Fibroblast of gingiva (primary cell): ENCODE measurements at places on chromosomes 11 and 22.

DNA sequence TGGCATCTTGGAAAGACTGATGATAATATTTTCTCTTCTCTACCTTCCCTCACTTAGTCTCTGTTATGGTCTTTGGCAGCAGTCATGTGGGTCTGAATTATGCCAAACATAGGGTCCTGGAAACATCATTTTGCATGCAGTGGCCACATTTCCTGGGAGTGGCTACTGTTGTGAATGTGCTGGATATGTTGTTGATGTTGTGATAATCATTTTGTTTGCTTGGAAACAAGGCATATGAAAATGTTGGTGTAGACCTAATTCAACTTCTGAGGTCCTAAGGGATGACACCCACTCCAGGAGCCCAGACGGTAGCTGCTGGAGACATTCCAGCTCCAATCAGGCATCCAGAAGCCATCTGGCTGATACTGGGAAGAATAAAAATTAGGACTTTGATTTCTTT lies 109.7 kb downstream of the DCDC1 start:
- no peak for DNase-seq

DNA sequence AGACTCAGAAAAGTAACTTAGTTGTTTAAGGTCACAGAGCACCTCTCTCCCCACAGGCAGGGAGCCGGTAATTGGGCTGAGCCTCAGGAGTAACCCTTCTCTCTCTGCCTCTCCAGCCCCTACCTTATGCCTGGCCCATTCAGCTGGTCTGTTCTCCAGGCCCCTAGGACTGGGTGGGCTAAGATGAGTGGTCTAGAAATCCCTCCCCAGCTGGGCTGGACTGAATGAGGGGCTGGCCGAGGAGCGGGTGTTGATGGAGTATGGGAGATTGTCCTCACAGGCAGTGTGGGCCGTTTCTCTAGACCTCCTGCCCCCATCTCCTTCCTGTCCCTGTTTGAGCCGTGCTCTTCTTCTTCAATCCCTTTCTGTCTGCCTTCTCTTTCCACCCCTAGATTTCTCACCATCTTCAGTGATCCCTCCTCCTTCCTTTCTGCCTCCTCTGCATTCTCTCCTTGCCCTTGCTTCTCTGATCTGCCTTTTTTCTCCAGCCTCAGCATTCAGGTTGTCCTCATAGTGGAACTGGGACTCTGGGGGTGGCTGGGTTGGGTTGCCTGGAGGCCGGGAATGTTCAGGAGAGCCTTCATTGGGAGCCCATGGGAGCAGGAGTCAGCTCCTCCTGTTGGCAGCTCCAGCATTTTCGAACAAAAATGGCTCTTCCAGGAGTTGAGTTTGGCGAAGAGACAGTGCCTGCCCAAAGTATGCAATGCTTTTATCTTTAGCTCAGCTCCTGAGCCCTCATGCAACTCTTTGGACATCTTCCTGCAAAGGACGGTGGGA lies 7.6 kb downstream of the ST3GAL4 start:
- DNase-seq, result no peak

DNA sequence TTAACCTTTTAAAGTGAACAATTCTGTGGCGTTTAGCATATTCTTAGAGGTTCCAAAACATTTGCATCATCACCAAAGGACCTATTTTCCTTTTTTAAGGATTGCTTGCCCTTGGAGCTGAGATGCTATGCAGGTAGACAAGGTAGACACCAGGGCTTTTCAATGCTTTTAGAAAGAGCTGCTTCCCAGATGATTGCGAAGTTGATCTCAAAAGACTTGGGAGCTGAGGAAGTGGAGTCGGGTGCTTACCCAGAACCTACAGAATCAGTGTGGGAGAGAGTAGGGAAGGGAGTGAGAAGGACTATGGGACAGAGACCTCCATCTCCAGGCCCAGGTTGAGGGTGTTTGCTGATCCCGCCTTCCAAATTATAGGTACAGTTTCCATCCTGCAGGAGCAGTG lies 11.1 kb upstream of the ALX4 start:
- DNase-seq, result no peak

GRCh38 chr22:48098243-48098920 lies 1335.9 kb downstream of the TBC1D22A start:
- no peak for DNase-seq

DNA sequence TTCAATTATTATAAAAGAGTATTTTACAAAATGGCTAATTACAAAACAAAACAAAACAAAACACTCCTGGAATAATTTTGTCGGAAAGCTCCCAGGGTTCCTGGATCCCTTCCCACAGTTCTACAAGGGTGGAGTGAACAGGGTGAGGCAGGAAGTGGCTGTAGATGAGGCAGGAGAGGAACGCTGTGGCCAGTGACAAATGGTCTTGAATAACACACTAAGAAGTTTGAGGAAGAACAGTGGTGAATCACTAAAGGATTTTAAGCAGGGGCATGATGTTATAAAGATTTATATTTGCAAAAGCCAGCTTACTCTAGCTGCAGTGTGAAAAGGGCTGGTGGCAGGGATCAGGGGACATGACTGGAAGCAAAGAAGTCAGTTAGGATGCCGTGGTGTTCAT lies 33.8 kb upstream of the APOA1 start:
- peak; percentile 56 for DNase-seq

- peak; percentile 44 for DNase-seq
Observed at GRCh38 chr11:20131788-20132666, 28.2 kb downstream of the DBX1 start.

- no peak for DNase-seq
Observed at GRCh38 chr22:40904101-40904500, 42.2 kb upstream of the DNAJB7 start.

DNA sequence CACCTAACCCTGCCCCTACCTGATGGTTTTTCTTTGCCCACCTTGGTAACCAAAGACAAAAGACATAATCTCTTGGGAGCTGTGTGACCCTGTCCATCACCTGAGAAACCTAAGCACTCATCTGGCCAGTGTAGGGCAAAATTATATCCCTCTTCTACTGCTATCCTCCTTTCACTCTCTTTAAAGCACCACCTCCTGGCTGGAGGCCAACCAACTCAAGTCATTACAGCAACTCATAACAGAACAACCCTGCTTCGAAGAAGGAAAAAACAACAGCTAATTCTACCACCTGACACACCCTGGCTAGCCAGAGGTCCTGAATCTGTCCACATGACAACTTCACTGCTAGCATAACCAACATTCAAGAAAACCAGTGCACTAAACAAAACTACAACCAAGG lies 45.5 kb downstream of the GAS2 start:
- DNase-seq, result no peak

DNA sequence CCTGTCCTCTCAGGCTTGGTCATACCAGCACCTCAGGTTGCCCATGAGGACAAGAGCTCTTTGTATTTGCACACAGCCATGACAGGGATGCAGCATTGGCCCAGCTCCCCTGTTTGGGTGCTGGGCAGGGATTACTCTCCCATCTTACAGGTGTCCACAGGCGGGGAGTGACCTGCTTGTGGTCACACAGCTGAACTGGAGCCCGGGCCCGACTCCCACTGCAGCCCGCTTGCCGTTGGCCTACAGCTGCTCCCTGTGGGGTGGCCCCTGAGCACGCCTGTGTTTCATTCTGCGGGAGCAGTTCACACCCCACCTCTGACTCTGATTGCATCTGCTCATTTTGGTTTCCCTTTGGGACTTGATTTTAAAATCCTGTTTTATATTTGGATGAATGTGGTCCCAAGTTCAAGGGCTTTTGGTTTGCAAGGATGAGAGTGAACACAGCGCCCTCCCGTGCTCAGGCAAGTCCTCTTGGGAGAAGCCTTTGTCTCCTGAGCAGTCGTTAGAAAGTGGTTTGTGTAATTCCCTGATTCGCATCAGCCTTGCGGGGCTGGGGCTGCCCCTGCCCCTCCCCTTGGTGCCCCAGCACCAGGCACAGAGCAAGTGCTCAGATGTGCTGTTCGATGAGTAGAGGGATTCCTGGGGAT lies 9.3 kb downstream of the PICK1 start:
- DNase-seq, result no peak

DNA sequence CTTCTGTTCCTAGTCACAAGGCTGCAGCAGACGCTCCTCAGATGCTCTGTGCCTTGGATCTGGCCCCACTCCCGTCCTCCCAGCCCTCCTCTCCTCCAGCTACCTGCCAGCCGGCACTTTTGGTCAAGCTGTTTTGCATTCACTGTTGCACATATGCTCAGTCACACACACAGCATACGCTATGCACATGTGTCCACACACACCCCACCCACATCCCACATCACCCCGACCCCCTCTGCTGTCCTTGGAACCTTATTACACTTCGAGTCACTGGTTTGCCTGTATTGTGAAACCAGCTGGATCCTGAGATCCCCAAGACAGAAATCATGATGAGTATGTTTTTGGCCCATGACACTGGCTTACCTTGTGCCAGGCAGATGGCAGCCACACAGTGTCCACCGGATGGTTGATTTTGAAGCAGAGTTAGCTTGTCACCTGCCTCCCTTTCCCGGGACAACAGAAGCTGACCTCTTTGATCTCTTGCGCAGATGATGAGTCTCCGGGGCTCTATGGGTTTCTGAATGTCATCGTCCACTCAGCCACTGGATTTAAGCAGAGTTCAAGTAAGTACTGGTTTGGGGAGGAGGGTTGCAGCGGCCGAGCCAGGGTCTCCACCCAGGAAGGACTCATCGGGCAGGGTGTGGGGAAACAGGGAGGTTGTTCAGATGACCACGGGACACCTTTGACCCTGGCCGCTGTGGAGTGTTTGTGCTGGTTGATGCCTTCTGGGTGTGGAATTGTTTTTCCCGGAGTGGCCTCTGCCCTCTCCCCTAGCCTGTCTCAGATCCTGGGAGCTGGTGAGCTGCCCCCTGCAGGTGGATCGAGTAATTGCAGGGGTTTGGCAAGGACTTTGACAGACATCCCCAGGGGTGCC lies 109.8 kb downstream of the BCR start:
- DNase-seq, result peak; percentile 64

GRCh38 chr22:48182031-48182430 lies 1419.6 kb downstream of the TBC1D22A start:
- no peak for DNase-seq

- DNase-seq, result peak; percentile 29
Observed at GRCh38 chr22:42353883-42354727, 78.1 kb downstream of the NFAM1 start.

DNA sequence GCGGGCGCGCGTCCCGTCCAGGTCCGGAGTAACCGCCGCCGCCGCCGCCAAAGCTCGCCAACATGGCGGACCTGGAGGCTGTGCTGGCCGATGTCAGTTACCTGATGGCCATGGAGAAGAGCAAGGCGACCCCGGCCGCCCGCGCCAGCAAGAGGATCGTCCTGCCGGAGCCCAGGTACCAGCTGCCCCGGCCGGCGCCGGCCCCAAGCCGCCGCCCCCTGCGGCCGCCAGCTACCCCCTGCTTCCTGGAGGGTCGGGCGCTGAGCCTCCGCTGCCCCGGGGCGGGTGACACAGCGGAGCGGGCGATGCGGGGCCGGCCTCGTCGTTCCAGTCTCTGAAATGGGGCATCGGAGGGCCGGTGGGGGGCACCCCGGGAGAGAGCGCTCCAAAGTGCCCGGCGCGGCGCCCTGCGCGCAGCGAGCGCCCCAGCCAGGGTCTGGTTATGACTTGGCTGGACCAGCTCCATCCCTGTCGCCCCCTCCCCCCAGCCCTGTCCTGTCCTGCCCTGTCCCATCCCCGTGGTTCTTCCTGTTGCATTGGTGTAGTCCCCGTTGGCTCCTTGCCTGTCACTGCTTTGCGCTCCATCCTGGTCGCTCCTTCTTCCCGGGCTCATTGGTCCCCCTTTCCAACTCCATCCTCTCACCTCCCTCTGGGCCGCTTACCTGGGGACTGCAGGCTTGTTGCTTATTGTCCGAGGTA lies 653 bp downstream of the GRK3 start:
- DNase-seq, result no peak

DNA sequence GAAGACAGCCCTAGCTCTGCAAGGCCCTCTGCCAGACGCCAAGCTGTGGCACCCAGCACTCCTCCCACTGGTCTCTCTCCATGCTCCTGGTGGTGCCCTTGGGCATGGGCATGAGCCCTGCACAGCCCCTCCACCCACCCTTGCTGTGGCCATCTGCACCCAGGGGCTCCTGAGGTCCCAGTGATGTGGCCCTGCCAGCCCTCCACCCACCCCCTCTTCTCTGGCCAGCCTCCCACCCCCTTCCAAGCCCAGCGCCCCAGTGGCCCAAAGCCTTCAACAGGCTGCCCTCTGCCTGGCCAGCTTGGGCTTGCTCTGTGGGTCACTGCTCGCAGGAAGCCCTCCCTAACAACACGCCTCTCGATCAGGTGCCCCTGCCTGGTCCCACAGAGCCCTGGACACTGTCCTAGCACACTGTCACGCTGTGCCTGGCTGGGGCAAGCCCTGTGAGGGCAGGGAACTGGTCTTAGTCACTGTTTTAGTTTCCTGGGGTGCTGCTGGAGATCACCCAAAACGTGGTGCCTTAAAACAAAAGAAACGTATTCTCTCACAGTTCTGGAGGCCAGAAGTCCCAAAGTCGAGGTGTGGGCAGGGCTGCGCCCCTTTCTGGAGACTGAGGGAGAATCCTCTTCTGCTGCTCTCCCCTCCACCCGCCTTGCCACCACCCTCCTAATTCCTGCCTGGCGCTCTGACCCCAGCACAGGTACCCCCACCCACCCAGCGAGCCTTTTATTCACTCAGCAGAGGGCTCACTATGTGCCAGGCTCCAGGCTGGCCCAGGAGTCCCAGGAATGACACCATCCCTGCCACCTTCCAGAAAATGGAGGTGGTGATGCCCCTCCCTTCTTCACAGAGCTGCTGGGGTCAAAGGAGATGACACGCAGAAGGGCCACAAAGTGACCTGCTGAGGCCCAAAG lies 14.7 kb downstream of the SULT4A1 start:
- no peak for DNase-seq

GRCh38 chr11:78845496-78845895 lies 270.8 kb upstream of the NARS2 start:
- no peak for DNase-seq

DNA sequence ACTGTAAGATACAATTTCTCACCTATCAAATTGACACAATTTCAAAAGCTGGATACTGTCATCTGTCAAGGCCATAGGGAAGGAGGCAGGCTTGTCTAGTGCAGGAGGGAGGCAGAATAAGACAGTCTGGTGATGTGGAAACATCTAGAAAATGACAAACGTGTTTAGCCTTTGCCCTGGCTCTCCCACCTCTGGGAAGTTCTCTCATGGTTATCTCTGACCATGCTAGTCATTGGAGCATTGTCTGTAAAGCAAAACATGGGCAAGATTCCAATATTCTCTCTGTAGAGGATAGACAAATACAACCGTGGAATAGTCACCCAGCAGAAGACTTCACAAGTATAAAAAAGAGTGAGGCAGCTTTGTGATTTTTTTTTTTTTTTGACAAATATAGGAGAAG lies 9.1 kb upstream of the SERHL2 start:
- DNase-seq, result no peak

GRCh38 chr22:45304971-45305370 lies 4.8 kb upstream of the FAM118A start:
- DNase-seq, result no peak

GRCh38 chr22:23088199-23088604 lies 17.9 kb downstream of the GNAZ start:
- DNase-seq, result no peak

- no peak for DNase-seq
Observed at GRCh38 chr11:19420868-19421533, 180.3 kb upstream of the E2F8 start.
